Activated T-helper 1 cell treated with anti-CD3 and anti-CD28 coated beads, Interleukin-12 subunit alpha, Interleukin-12 subunit beta, Interleukin-2, Interleukin-4 antibody, amounts not matched to agents 30 ng/mL and 10 ng/mL and 1 ng/mL, durations not matched to agents 14 hours and 24 hours and 36 hours (primary cell): ENCODE measurements at places on chromosomes 7 and 10. TPM values are rescaled to one million over a fixed set of nuclear protein-coding genes. Genes with fewer than 3 reads are reported as not detected.

GPR26 gene
- total RNA-seq: not detected in 2 replicates

DNA sequence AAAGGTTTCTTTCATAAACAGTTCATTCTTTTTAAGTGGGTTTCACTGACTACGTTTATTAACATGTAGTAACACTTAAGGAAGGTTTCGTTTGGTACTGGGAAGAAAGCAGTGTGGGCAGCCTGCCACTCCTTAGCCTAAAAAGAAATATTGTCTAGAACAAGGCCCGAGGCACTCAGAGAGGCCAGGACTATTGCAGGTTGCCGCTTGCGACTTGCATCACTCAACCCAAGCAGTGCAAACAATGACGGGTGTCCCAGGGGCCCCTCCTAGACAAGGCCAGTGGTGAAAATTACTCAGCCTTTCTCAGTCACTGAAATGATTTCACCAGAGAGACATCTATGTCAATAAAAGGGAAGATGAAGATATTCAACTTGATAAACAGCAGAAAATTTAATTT, 243.9 kb downstream of the SNX13 start:
- no peak for DNase-seq

DNA sequence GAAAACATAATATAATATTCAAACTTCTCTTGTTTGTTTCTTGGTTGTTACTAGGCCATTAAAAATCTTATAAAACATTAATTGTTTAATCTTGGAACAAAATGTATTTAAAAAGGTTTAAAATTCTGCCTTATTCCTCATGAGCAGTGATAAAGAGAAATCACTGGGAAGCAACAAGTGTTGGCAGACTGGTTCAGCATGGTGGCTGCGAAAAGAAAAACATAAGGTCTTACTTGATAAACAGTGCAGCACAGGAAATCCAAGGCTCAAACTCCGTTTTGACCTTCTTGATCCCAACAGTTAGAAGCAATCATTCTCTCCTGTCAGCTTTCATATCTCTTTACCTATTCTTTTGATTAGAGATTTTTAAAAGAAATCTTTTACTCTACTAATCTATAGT, 530.8 kb downstream of the CNTNAP2 start:
- DNase-seq: no peak

DNA sequence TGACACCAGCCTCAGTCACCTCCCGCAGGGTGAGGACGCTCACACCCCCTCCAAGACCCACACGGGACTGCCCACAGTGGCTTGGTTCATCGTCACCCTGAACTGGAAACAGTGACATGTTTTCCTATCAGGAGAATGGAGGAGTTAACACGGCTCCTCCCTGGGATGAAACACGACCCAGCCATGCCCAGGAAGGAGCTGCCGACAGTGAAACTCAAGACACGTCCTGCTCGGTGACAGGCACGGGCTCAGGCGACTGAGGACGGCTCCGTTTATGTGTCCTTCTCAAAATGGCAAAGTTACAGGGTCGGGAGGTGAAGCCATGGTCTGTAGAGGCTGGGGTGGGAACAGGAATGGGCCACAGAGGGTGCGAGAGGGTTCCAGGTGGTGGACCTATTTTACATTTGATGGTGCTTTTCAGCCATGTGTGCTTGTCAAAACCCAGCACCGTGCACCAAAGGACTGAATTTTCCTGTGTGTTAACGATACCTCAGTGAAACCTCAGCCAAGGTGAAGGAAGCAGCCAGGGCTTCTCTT, 272.4 kb downstream of the ADARB2 start:
- no peak for DNase-seq

DNA sequence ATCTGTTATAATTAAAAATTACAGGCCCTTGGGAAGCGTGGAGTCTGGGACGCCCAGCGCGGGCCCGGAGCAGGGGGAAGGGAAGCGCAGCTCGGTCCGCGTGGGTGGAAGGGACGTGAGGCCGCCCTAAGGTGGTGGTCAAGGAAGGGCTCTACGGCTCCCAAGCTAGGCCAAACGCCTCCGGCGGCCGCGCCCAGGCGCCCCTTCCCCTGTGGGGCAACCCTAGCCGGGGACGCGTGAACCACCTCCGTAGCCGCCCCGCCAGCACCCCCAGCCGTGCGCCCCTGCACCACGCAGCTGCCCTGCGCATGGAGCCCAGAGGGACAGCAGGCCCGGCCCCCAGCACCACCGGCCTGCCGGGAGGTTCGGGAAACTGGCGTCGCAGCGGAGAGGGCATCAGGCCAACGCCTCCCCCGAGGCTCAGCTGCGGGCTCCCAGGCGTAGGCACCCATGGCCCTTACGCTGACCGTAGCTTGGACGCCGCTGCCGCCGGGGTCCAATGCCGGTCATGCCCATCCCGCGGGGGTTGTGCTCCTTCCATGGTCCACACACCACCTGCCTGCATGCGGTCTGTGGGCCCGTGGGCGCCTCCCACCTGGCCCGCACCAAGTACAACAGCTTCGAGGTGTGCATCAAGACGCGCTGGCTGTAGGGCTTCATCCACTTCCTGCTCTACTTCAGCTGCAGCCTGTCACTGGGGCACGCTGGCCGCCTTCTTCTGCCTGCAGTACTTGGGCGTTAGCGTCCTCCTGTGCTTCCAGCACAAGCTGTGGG, 166.7 kb downstream of the SEPTIN7 start:
- no peak for DNase-seq

INSIG1 gene
- 87.7 and 89.9 TPM in 2 replicates for total RNA-seq

AFAP1L2 gene
- total RNA-seq: 3.7 and 4.1 TPM in 2 replicates

DNA sequence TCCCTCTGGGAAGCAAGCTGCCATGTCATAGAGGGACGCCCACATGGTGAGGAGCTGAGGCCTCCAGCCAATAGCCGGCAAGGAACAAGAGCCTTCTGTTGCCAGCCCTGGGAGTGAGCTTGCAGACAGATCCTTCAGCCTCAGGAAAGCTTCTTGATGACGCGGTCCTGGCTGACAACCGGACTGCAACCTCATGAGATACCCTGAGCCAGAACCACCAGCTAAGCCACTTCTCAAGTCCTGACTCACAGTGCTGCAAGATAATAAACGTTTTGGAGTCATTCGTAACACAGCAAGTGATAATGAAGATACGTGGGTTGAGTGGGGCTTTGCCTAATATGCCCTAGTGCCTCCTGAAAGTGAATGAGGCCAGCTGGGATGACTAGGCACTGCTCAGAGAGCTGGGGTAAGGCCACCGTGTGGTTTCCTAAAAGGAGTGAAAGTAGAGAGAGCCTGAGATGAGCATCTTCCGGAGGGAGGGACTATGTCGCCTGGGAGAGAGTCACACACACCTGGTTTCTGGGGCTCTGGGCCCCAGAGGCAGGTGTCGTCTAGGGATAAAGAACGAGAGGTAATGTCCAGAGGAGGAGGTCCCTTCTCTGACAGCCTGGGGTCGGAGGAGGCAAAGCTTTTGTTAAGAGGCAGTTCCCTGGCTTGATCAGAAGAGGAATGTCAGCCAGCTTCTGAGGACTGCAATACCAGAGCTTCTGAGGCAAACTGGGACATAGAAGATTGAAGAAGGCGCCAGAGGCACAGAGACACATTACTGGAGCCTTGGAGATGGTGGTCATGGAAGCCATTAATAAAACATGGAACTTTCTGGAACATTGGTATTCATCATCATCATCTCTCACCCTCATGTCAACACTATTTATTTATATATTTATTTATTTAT, 53.6 kb downstream of the PYROXD2 start:
- no peak for DNase-seq

- DNase-seq: peak; percentile 54
These were observed 167.8 kb upstream of the EEPD1 start for GRCh38 chr7:35985126-35985754.

- no peak for DNase-seq
These were observed 410.4 kb upstream of the FOXK1 start for GRCh38 chr7:4271716-4272015.

- DNase-seq: no peak
These were observed 983.7 kb downstream of the GATA3 start for GRCh38 chr10:9038146-9038714.

- no peak for DNase-seq
These were observed 325.7 kb upstream of the MKI67 start for GRCh38 chr10:128451879-128452278.

GRCh38 chr7:5064391-5065106, 18.9 kb downstream of the RBAK start:
- DNase-seq: no peak

- DNase-seq: no peak
These were observed 7.2 kb downstream of the TNS3 start for GRCh38 chr7:47574482-47575329.

GRCh38 chr7:151676759-151677158, 157.1 kb upstream of the RHEB start:
- no peak for DNase-seq

DNA sequence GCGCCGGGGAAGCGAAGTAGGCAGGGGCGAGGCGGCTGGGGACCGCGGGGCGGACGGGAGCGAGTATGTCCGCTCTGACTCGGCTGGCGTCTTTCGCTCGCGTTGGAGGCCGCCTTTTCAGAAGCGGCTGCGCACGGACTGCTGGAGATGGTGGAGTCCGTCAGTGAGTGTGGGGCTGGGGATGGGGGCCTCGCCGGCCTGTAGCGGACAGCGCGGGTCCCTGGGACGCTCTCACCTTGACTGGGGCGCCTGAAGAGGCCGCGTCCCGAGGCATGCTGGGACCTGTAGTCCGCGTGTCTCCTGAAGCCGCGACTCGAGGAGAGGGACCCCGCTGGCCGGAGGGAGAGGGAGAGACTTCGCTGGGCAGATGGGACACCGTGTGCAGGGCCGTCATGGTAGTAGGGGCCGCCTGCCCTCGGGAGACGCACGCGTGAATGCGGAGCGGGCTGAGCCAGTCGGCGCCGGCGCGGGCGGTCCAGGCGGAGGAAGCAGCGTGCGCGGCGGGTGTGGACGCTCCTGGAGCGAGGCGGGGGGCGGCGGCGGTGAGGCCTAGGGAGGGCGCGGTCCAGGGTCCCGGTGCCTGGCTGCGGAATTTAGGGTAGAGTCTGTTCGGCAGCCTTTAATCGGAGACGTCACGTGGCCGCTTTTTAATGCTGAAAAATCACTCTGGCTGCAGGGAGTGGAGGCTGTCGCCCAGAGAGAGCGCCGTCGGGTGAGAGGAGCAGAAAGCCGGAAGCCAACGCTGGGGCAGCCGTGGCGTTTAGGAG, at the start of gene NDUFB2:
TSS of gene NDUFB2 (plus strand) at position 29 of the 767 bp plus-strand sequence. CDS start at position 66, 37 bp downstream.
- DNase-seq: peak; percentile 85

GRCh38 chr10:32556783-32557395, 110.9 kb downstream of the CCDC7 start:
- DNase-seq: no peak

DNA sequence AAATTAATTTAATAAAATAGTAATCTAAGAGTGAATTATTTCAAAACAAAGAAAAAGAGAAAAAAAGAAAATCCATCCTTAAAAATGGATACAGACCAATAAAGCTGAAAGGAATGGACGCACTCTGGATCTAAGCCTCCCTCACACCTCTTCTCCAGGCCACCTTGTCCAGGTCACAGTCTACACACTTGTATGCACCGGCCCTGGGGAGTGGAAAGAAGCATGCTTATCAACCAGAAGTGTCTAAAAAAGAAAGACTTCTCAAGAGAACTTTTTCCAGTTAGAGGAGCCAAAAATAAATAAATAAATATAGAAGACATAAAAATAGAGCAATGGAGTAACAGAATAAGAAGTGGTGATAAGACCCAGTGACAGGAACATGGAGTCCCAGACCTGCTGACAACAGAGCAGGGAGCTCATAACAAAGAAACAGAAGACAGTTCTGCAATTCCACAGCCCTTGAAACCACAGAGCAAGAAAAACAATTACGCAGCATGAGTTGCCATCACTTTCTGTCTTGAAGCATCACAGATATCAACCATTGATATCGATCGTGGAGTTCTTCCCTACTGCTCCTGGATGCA, 311.7 kb upstream of the NFE2L3 start:
- DNase-seq: no peak
